ENCODE measurements at places on chromosomes 3 and 15. TPM values are rescaled to one million over a fixed set of nuclear protein-coding genes. Genes with fewer than 3 reads are reported as not detected.

- H3K36me3 ChIP-seq: no peaks in the 10 kb centered on the region
- H3K4me1 ChIP-seq: peaks cover 11% of the 10 kb centered on the region
- no peak overlapping the region for H3K4me3 ChIP-seq
- no peaks in the 10 kb centered on the region for H3K27me3 ChIP-seq
- no peak overlapping the region for H3K27ac ChIP-seq
Observed at GRCh38 chr15:80618685-80619400, 76.3 kb upstream of the ABHD17C start.

Gene ZPLD1
- not detected for polyA plus RNA-seq

DNA sequence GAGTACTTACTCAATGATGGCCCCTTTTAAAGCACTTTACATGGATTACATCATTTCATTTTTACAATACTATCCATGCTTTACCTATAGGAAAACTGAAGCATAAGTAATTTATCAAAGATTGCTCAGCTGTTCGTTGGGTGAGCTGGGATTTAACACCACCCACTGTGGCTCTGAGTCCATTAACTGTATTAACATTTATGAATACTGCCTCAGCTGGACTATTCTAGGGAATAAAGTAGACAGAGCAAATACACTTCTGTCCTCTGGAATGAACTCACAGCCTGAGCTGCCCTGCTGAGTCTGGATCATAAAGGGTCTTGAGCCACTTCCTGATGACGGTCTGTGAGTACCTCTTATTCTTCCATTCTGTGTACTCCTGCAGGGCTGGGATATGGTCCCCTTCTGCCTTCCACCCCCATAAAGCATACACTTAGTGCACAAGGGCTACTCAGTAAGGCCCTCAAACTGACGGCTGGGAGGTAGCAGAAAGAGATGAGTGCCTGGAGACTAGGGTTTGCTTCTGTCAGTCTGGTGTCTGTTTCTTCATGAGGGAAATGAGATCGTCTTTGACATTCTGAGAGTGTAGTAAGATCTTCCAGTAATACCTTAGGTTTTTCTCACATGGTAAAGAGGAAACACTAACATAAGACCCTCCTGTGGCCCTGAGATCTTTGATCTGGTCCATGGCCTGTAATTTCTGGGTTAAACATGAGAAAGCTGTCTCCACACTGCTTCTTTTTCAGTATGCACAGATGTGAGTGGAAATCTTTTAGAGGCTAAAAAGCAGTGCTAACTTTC, 12.6 kb upstream of the ST6GAL1 start:
- no peak overlapping the region for H3K27ac ChIP-seq
- H3K27me3 ChIP-seq: no peaks in the 10 kb centered on the region
- H3K36me3 ChIP-seq: no peaks in the 10 kb centered on the region
- no peaks in the 10 kb centered on the region for H3K4me1 ChIP-seq
- H3K4me3 ChIP-seq: no peak overlapping the region

DNA sequence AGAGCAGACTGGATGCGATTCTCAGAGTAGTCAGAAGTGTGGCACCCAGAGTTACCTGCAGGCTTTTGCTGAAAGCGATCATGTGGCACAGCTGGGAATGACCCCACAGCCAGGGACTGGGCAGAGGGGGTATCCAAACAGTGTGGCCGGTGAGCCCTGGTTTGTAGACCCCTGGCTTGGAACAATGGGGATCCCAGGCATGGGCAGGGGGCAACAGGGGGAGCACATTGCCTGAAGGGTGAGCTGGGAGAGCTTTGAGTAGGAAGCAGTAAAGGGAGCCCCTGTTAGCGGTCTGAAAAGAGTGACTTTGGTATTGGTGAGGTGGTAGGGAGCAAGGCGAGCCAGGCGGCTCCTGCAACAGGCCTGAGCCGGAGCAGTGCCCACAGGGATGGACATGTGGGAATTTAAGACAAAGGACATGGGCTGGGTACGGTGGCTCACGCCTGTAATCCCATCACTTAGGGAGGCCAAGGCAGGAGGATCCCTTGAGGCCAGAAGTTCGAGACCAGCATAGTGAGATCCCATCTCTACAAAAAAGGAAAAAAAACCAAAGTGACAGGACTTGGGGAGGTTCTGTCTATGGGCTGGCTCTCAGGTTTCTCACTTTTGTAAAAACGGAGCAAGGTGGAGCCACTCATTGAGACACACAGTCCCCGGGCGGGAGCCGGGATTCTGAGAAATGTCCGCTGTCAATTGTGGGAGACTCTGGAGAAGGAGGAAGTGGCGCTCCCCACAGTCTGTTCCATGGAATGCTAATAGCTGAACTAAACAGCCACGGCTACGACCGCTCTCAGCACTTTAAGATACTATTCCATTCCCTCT, 223.8 kb upstream of the LYSMD4 start:
- H3K27ac ChIP-seq: no peak overlapping the region
- peaks cover 11% of the 10 kb centered on the region for H3K27me3 ChIP-seq
- H3K4me1 ChIP-seq: no peaks in the 10 kb centered on the region
- DNase-seq: no peak

Gene DGKG
- polyA plus RNA-seq: 4.3 TPM

Gene SLC24A5
- polyA plus RNA-seq: not detected

DNA sequence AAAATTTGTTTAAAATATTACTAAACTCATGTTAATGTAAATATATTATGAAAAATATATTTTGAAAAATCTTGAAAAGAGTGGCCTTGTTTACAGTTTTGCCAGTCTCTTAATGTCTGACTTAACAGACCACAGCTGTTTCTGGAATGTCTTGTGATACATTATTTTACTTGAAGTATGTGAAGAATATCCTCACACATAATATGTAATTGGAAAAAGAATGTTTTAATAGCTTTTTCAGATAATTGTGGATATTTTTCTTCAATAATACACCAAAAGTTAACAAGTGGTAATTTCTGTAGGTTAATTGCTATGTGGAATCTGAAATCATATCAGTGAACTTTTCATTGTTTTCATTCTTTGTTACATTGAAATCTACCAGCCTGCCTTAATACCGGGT, 101.3 kb downstream of the UBE2E2 start:
- peaks cover 4% of the 10 kb centered on the region for H3K4me1 ChIP-seq
- H3K27ac ChIP-seq: no peak overlapping the region
- H3K4me3 ChIP-seq: no peak overlapping the region

DNA sequence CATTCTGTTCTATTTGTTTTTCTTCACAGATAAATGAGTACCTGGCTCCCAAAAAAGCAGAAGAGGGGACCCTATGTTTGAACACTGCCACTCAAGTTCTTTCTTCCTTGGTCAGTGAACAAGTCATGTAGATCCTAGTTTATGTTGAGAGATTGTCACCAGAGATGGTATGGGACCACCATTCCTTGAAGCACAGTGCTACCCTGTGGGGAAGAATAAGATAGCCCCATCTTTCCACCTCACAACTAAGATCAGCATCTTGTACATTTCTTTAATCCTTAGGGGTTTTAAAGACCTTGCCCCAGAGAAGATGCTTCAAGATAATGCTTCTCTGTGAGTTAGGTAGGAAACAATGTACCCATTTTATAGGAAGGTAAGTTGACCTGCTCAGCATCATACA, 233.5 kb upstream of the WNT5A start:
- DNase-seq: no peak
- no peak overlapping the region for H3K27ac ChIP-seq
- no peaks in the 10 kb centered on the region for H3K4me1 ChIP-seq
- H3K4me3 ChIP-seq: no peak overlapping the region
- H3K36me3 ChIP-seq: no peaks in the 10 kb centered on the region

Gene CHAC1
- 0.55 TPM for polyA plus RNA-seq

Gene ITIH4
- 71.6 TPM for polyA plus RNA-seq

- H3K36me3 ChIP-seq: no peaks in the 10 kb centered on the region
- no peak for DNase-seq
- no peak overlapping the region for H3K27ac ChIP-seq
- no peaks in the 10 kb centered on the region for H3K4me1 ChIP-seq
- no peaks in the 10 kb centered on the region for H3K27me3 ChIP-seq
Observed at GRCh38 chr3:14517601-14518431, 22.3 kb downstream of the GRIP2 start.

Gene HYAL1
- polyA plus RNA-seq: 16.5 TPM

Gene HCN4
- polyA plus RNA-seq: 1.0 TPM

Gene UBA7
- 136 TPM for polyA plus RNA-seq

DNA sequence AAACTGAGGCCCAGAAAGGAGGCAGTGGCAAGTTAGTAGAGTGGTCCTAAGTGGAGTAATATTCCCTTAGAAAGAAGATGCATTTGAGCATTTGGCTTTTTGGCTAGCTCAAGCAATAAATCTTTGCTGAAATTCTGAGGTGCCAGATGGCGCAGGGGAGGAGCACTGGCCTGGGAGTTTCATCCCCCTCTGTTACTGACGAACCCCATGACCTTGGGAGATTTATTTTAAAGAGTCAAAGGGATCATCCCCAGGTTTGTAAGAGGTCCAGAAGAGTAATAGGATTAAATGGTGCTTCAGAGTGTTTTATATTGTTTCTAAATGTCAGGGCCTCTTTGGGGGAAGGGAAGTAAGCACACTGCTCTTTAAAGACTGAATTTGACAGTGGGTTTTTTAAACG, 85.1 kb upstream of the PIAS1 start:
- peaks cover 18% of the 10 kb centered on the region for H3K4me1 ChIP-seq
- H3K36me3 ChIP-seq: no peaks in the 10 kb centered on the region
- no peak overlapping the region for H3K27ac ChIP-seq
- no peak for DNase-seq

- DNase-seq: peak; percentile 20
- H3K36me3 ChIP-seq: no peaks in the 10 kb centered on the region
- H3K27me3 ChIP-seq: peaks cover 15% of the 10 kb centered on the region
- H3K4me1 ChIP-seq: peaks cover 17% of the 10 kb centered on the region
- H3K27ac ChIP-seq: no peak overlapping the region
- no peak overlapping the region for H3K4me3 ChIP-seq
Observed at GRCh38 chr3:170421111-170421641, 2.5 kb downstream of the CLDN11 start.

Gene GPR62
- polyA plus RNA-seq: 0.40 TPM

DNA sequence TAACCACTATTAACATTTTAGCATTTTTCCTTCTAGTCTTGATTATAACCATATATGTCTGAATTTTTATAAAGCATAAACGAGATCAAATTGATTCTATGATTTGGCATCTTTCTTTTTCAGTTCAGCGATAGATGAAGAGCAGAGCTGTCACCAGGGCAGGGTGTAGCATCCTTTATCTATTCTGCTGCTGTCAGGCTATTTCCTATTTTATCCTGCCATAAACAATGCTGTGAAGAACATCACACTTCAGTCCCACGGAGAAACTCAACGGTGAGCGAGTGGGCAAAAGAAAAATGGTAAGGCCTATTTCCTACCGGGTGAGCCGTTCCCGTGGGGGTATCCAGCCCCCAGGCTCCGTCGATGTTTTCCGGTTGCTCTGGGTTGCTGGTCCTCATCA, 15.5 kb downstream of the TMEM40 start:
- H3K4me1 ChIP-seq: no peaks in the 10 kb centered on the region
- H3K4me3 ChIP-seq: no peak overlapping the region
- DNase-seq: no peak
- H3K27me3 ChIP-seq: no peaks in the 10 kb centered on the region

GRCh38 chr3:67715971-67716370, 61.6 kb upstream of the SUCLG2 start:
- H3K27ac ChIP-seq: no peak overlapping the region
- H3K27me3 ChIP-seq: no peaks in the 10 kb centered on the region
- H3K36me3 ChIP-seq: no peaks in the 10 kb centered on the region
- no peak for DNase-seq

Gene TATDN2
- polyA plus RNA-seq: 14.9 TPM

Gene PLSCR2
- polyA plus RNA-seq: not detected

GRCh38 chr3:74465715-74466410, 148.6 kb downstream of the CNTN3 start:
- no peaks in the 10 kb centered on the region for H3K36me3 ChIP-seq
- H3K4me1 ChIP-seq: no peaks in the 10 kb centered on the region
- no peak for DNase-seq
- no peak overlapping the region for H3K27ac ChIP-seq
- H3K27me3 ChIP-seq: no peaks in the 10 kb centered on the region

DNA sequence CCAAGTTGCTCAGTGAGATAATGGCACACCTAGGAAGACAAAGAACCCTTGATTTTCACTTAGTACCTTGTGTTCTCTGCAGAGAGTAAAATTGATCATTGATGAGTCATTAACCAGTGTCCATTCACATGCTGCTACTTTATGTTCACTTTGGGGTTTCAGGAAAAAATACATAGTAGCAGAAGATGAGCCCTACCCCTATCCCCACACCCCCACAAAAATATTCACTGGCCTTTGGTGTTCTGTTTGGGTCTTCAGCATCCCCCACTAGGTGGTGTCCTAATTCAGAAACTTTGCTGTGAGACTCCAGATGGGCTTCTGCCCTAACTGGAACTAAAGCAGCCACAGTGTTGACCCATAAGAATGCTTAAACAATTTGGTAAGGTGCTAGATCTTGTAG, 178.8 kb downstream of the KLHL25 start:
- peaks cover 47% of the 10 kb centered on the region for H3K4me1 ChIP-seq
- H3K27ac ChIP-seq: no peak overlapping the region
- DNase-seq: no peak
- H3K36me3 ChIP-seq: no peaks in the 10 kb centered on the region

GRCh38 chr15:101126618-101127505, 125.0 kb downstream of the CHSY1 start:
- DNase-seq: no peak
- H3K4me3 ChIP-seq: no peak overlapping the region
- no peak overlapping the region for H3K27ac ChIP-seq
- H3K27me3 ChIP-seq: no peaks in the 10 kb centered on the region
- peaks cover 12% of the 10 kb centered on the region for H3K4me1 ChIP-seq
- H3K36me3 ChIP-seq: no peaks in the 10 kb centered on the region

DNA sequence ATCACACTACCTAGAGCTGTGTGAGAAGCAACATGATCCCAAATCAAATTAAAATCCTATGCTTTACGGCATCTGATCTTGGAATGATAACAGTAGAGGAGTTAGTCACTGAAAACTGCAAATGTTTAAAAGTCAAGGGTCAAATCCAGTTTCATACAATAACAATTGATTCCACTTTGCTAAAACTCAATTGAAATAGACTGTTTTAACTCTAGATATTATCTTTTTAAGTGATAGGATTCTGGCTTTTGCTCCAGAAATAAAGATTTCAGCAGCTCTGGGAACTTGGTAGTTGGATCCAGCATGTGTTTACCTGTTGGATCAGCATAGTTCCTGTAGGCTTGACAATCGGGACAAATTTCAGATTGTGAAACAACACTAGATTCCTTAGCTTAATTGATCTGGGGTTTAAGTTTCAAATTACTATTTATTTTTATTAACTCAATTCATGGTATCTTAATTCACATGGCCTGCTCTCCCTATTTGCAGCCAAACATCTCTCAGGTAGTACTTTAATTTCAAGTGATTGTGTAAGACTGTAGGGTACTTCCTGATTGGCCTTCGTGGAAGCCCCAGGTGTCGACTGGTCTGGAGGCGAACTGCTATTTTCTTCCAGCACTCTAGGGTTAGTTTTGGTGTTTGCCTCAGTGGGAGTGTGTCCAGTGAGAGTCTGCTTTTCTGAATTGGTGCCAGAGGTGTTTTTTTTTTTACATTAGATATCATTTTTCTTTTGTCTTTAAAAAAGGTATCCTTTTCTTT, 16.6 kb downstream of the NFKBIZ start:
- H3K4me1 ChIP-seq: no peaks in the 10 kb centered on the region
- H3K4me3 ChIP-seq: no peak overlapping the region
- no peaks in the 10 kb centered on the region for H3K27me3 ChIP-seq

- no peaks in the 10 kb centered on the region for H3K4me1 ChIP-seq
- no peaks in the 10 kb centered on the region for H3K36me3 ChIP-seq
- no peak overlapping the region for H3K4me3 ChIP-seq
- H3K27me3 ChIP-seq: no peaks in the 10 kb centered on the region
- no peak for DNase-seq
- H3K27ac ChIP-seq: no peak overlapping the region
Observed at GRCh38 chr3:168223085-168223484, 127.4 kb upstream of the GOLIM4 start.

- H3K27me3 ChIP-seq: no peaks in the 10 kb centered on the region
- no peak overlapping the region for H3K4me3 ChIP-seq
- no peak overlapping the region for H3K27ac ChIP-seq
- H3K36me3 ChIP-seq: no peaks in the 10 kb centered on the region
- H3K4me1 ChIP-seq: peaks cover 6% of the 10 kb centered on the region
Observed at GRCh38 chr15:48978638-48979037, 14.9 kb upstream of the SHC4 start.
